ENCODE measurements at places on chromosomes 12 and 14.

- no peak for DNase-seq
Measured at GRCh38 chr14:90278199-90279175, 22.1 kb downstream of the PSMC1 start.

GRCh38 chr14:20989787-20990600 lies at the start of gene METTL17:
Gene METTL17 (plus strand): TSS chr14:20989980. CDS start chr14:20990003, 23 bp downstream.
- DNase-seq = peak; percentile 83

- DNase-seq = no peak
Measured at GRCh38 chr14:91484186-91484585, 25.9 kb downstream of the PPP4R3A start.

GRCh38 chr12:55722948-55723347 lies 2.8 kb downstream of the RDH5 start:
- DNase-seq = no peak

DNA sequence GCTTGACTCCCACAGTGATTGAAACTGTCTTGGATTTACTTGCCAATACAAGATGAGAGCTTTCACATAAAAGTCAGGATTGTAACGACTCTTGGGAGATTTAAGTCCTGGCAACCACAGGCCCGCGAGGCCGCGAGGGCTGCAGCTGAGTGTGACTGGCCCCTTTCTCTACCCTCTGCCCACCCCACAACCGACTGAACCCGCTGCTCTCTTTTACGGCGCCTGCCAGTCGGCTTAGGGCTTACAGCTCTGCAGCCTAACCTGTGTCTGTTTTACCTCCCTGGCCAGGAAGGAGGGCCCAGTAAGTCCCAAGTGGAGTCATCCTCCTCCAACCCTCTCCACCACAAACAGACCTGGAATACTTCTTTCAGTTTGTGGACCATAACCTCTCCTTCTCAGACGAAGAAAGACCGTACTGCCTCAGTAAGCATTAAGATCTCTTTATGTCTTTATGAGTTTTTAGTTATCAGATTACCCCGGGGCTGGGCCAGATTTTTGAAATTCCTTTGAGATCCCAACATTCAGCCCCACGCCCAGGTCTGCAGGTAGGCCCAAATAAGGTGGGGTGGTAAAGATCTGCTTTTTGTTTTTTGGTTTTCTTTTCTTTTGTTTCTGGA lies 12.6 kb upstream of the TIGAR start:
- no peak for DNase-seq

- DNase-seq = no peak
Measured at GRCh38 chr14:21098076-21098891, at the start of gene ZNF219. Gene ZNF219 (minus strand): TSS chr14:21098655. CDS start chr14:21093591, 5,064 bp downstream.

DNA sequence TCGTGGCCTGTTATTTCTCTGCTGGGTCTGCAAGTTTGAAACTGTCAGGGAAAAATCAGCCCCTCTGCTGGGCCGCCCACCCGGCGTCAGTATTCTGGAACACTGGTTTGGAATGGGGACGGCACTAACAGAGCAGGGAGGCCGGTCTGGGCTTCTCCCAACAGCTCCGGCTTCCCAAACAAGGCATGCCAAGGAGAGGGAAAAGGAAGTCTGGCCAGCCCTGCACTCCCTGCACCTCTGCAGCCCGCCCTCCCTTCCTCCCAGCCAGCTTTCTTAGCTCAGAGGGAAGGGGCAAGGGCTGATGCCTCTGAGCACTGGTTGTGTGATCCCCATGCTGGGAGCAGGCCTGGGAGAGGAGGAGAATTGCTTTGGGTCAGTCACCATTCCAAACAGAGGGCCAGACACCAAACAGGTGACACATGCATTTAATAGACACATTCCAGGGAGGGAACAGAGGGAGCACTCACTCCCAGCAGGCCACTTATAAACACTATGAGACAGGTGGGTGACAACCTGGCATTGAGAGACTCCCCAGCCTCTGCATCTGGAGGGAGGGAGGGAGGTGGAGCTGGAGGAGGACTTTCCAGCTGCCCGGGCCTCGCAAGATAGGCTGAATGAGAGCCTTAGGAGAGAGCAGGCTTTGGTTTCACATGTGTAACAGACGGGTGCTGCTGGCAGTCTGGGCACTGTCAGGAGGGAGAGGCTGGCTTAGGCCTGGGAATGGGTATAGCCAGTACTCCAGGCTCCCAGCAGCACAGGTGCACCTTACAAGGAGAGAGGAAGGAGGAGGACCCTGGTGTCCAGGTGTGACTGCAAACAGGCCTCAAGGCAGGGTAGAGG lies 10.3 kb downstream of the KRT75 start:
- no peak for DNase-seq

DNA sequence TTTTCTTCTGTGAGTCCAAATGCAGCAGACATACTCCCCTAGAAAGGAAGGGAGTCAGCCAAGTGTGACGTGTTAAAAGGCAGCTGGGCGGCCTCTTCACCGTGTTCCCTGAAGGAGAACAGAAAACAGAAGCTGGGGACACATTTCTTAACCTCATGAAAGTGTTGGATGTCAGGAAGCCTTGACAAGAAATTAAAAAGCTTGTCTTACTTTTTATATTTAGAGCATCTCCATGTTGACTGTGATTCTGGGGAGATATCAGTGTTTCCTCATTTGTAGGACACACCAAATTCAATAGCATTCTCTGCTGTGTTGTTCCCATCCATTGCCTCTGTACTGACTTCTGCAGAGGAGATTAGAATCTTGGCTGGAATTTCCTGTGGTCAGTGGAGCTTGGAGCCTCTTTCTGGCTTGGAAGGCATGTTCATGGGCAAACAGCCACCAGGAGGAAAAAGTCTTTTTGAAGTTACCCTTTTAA lies 93.7 kb downstream of the RMST start:
- no peak for DNase-seq

- no peak for DNase-seq
Measured at GRCh38 chr12:110794623-110795280, 52.0 kb upstream of the CCDC63 start.

DNA sequence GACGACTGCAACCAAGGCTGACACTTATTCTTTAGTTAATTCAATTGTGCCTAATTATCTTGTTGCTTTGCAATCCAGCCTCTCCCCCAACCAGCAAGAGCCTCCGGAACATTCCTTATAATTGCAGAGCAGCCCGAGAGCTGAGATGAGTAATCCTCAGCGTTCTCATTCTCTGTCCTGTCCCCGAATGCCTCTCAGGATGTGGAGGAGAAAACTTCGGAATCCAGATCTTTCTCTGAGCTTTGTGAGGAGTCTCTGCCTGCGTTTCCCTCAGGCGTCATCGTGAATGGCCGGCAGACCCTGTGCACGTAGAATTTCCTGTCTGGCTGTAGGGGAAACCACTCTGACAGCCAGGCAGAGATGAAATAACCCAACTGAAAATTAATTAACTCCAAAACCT lies 160.5 kb upstream of the DIO3 start:
- DNase-seq = no peak

DNA sequence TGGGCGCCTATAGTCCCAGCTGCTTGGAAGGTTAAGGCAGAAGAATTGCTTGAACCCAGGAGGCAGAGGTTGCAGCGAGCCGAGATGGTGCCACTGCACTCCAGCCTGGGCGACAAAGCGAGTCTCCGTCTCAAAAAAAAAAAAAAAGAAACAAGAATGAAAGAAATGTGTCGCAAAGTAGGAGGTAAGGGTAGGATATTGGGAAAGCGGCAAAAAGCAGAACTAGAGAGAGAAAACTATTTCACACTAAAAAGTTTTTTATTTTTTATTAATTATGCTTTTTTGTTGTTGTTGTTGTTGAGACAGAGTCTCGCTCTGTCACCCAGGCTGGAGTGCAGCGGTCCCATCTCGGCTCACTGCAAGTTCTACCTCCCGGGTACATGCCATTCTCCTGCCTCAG lies 17.7 kb downstream of the SBNO1 start:
- DNase-seq = no peak

DNA sequence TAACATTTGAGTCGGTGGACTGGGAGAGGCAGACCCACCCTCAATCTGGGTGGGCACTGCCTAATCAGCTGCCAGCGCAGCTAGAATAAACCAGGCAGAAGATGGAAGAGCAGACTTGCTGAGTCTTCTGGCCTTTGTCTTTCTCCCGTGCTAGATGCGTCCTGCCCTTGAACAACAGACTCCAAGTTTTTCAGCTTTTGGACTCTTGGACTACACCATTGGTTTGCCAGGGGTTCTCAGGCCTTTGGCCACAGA lies 27.2 kb upstream of the DNM1L start:
- DNase-seq = no peak

DNA sequence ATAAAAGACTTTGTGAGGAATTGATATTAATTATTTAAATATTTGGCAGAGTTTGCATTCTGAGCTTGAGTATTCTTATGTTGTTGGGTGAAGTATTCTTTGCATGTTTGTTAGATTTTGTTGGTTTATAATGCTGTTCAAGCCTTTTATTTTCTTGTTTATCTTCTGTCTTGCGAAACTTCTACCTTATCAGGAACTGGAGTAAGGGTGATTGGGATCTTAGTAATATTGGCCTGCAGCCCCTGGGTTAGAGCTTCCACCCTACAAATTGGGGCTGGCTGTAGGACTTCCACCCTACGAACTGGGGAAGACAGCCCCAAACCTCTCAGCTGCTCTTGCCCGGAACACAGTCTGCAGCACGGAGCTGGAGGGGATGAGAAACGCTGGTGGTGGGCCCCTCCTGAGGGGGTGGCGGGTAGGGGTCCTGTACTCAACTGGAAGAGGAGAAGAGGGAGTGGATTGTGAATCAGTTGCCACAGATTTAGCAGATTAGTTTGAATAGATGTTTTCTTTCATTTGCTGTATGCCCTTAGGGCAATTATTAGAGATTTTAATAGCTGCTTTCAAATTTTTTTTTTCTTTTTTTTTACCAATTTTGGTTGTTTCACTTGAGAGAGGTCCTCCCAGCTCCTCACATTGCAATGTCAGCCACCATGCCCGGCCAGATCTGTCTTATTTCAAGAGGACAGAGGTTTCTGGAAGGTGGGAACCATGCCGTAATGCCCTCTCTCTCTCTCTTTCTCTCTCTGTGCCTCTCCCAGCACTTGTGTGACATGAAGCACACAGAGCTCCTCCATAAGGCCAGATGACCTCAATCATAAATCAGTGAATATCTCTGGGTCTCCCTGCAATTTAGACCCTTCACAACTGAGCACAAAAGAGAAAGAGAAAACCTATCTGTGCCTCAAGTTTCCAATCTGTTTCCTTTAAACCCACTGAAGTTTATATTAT lies 123.4 kb downstream of the DICER1 start:
- no peak for DNase-seq

- no peak for DNase-seq
Measured at GRCh38 chr14:44914849-44915248, 46.9 kb downstream of the KLHL28 start.

DNA sequence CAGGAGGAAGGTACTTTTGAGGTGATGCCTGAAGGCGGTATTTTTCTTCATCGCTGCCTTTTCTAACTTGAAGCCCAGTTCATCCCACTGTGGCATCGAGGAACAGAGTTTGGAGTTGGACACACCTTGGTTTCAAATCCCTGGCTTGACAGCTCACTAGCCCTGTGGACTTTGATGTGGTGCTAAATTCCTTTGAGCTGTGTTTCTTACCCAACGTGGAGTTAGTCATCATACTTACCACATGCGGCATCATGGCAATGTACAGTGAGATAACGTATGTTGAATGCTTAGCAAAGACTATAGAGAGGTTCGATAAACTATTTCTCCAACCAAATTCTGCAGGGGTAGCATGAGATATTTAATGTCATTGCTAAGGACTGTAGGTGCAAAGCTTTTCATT lies 3.4 kb downstream of the PLEKHG3 start:
- no peak for DNase-seq

DNA sequence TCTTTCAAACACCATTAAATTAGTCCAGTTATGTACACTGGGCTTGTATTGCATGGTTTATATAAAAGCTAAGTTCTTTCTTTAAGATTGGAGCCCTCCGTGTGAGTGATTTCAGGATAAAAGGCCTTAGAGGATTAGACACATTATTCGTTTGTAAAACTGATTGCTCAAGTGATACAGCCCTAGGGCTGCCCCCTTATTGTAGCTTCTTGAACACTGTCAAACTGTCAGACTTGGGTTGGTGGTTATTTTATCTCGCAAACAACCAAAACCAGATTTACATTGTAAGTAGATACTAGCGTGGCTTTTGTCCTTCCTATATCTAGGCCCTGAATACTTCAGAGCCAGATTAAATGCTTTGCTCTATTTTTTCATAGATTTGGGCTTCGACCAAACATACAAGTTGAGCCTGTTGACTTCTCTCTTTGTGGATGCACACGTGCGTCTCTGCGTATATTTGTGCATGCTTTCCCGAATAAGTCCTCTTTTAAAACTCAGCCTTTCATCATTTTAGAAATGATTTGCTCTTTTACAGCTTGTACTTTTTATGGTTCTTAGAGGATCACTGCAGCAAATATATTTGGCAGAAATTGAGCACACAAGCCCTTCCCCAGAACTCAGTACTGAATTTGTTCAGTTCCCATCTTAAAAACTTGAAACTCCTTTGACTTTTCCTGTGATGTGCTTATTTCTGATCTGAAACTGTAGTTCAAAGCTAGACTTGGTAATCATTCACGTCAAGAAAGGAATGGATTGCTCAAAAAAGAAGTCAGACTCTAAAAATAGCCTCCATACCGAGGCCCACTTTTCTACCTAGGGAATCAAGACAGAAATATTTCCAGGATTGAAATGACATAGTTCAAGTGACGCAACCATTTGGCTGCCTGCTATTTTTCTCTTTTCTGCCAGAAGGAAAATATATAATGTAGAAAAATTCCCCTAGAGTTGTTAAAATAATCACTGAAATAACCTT lies 129.5 kb downstream of the ETV6 start:
- no peak for DNase-seq

DNA sequence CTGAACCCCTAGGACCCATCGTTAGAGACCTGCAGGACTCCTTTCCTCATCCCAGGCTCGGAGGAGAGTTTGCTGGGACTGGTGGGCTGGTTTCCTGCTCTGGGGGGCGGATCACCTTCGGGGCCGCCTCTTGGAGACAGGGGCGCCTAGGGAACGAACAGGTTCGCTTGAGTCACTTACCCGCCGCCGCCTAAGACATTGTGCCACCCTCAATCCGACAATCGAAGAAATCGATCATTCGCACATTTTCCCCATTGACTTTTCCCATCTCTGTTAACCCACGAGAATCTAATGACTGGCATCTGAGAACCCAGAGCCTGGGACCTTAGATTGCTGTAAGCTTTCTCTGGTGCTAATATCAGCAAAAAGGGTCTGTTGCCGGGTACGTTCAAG lies 322 bp downstream of the SLC39A9 start:
- DNase-seq = no peak

All from thoracic aorta (tissue), 2 donors.